ENCODE measurements at places on chromosomes 2 and 18. TPM values are rescaled to one million over a fixed set of nuclear protein-coding genes. Genes with fewer than 3 reads are reported as not detected.

GRCh38 chr2:152304836-152305235 is 30.1 kb upstream of the FMNL2 start:
- DNase-seq: no peak

DNA sequence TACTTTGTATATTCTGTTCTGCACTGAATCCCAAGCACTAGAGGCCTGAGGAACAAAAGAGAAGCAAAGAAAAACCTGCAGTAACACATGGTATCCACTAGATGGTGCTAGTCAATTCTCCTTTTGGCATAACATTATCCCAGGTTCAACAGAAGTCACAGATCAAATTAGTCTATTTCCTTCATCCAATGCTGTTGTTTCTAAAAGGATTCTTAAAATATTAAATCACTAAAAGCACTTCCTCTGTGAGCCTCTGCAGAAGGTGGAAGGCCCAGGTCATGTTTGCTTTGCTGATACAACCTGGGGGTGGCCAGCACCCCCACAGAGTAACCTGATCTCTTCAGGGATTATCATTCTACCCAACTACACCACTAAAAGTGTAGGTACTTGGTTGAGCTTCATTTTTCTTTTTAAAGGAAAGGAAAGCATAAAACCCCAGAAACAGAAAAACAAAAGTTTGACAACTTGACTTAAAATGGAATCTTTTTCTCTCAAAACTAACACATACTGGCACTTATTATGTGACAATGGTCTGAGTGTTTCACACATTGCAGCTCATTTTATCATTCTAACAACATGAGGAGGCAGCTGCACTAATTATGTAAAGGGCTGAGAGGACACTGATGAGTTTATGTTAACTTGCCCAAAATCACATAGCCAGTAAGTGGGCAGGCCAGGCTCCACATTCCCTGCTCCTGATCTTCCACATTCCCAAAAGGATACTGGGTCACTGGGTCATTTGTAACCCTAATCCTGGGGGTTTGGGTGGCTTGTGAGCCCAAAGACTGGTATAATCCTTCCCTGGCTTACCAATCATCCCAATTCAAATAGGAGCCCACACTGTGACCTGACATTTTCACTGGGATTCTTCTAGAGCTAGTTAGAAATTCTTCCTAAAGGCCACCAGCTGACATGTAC is 66.8 kb upstream of the DNER start:
- no peak for DNase-seq

- DNase-seq: no peak
These were observed 297.8 kb downstream of the DLGAP1 start for GRCh38 chr18:4157352-4157751.

DNA sequence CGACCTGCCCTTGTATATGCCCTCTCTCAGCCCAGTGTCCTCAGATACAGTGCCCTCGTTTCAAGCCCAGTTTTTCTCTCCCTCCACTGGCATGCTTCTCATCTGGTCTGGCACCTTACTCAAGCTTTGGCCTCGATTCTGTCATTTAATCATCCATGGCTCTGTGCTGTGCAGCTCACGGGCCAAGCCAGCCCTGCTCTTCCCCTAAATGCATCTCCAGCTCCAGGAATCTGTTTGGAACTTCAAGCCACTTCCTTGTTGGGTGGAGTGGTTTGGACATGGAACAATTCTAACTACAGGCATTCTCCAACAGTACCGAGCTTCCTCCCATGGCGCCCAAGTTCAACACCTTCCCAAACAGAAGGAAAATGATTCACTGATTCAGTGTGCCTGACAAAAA is 76.7 kb upstream of the ZNF397 start:
- DNase-seq: peak; percentile 74

DNA sequence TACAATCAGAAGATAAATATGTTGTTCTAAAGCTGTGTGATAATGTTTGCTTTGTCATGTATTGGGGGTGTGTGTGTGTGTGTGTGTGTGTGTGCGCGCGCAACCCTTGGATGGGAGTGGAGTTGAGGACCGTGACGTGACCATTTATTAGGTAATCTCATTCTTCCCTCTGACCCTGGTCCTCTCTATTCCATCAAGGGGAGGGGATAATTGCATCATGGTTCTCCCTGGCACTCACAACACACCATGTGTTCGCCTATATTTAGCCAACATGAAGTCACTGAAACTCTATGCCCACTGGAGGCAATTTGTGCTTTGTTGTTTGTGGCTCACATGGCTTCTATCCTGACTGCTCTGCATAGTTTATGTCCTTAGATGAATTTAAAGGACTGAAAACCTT is 79.8 kb upstream of the LRPPRC start:
- no peak for DNase-seq

DNA sequence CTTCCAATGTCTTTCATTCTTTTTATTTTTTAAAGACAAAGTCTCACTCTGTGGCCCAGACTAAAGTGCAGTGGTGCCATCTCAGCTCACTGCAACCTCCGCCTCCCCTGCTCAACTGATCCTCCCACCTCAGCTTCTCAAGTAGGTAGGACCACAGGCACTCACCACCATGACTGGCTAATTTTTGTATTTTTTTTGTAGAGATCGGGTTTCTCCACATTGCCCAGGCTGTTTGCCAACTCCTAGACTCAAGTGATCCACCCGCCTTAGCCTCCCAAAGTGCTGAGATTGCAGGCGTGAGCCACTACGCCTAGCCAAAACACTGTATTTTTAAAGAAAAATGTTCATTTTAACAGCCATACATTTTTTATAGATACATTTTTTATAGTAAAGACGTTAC is 12.7 kb downstream of the GCKR start:
- DNase-seq: no peak

GRCh38 chr18:23143815-23144261 is 8.6 kb downstream of the CABLES1 start:
- DNase-seq: peak; percentile 74

DNA sequence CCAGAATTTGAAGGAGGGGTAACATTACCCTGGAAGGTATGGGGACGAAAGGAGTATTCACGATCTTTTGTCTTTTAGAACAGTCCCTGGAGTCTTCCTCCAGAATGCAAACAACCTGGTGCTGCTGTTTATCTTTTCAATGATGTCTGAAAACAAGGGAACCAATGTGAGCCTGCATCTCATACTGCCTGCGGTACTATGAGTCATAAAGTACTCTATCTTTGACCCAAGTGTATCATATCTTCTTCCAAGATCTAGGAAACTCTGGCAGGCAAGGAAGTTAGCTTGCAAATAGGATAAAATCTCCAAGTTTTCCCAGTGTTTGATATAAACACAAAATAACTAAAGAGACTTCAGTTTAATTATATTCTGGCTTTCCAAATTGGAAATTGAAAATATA is 968.5 kb downstream of the LRP1B start:
- no peak for DNase-seq

- no peak for DNase-seq
These were observed 249.0 kb upstream of the ID2 start for GRCh38 chr2:8432706-8433336.

The VIT gene
- 11.7 TPM for polyA plus RNA-seq

The TMEM247 gene
- polyA plus RNA-seq: not detected

The CLHC1 gene
- 4.4 TPM for polyA plus RNA-seq

The MYOM1 gene
- polyA plus RNA-seq: 177 TPM

Data from right cardiac atrium (tissue), 5 donors.